ENCODE measurements at places on chromosomes 13 and 19. TPM values are rescaled to one million over a fixed set of nuclear protein-coding genes. Genes with fewer than 3 reads are reported as not detected.
A peak's percentile ranks its signal among the peaks of the same experiment; 100 is the strongest.

GRCh38 chr13:36068991-36069390, 62.2 kb downstream of the DCLK1 start:
- DNase-seq: no peak

DNA sequence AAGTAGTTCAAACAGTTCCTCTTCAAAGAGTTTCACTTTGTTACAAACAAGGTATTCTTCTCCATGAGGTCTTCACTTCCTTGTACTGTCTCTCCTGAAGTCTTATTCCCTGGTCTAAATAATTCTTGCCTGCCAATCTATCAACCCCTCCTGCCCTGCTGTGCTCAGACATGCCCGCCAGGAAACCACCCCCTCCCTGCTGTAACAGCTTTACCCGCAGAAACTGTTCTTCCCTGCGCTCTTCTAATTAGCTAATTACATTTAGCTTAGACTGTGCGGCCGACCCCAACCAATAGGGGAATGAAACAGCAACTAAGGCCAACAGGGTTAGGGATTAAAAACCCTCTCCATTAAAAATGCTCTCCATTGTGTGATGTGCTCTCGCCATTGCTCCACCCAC, 46.7 kb downstream of the ZNF846 start:
- DNase-seq: no peak

- DNase-seq: no peak
These were observed 744 bp upstream of the ZNF584 start for GRCh38 chr19:58407658-58408151.

DNA sequence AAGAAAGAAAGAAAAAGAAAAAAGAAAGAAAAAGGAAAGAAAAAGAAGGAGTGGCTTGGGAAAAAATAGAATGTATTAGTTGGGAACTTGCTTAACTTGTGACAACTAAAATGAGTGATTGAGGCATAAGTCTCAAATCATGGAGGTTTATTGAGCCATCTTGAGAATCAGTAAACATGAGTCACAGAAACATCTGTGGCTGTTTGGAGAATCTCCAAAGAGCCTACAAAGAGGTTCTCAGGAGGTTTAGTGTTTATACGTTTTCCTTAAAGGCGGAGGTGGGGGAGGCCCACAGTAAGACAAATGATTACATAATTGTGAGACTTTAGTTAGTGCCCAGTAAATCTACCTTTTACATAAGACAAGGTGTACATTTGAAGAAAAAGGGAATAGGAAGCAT, 38.6 kb downstream of the WDR87 start:
- DNase-seq: peak; percentile 44

Gene LTBP4
- 16.7 TPM for total RNA-seq

Gene ACER1
- not detected for total RNA-seq

GRCh38 chr19:35273686-35274259, 5.0 kb downstream of the USF2 start:
- no peak for DNase-seq

Gene KLK12
- total RNA-seq: not detected

Gene WDR62
- 13.3 TPM for total RNA-seq

- DNase-seq: no peak
These were observed 53.2 kb downstream of the NWD1 start for GRCh38 chr19:16772841-16773240.

DNA sequence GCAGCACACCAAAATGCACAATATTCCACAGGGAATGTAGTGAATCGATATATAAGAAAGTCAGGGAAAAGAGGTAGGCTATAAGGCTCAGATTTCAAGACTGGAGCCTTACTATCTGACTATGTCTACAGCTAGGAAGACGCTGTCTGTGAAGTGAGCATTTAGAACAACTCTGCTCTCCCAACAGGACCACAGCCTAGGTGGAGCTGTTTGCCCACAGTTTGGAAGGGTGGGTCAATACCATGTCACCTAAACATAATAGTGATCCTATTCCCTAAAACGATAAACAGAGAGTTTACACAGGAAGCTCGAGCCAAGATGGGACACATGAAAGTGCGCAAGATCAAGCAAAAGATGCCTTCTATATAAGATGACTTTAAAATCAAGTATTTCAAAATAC, 2486.0 kb upstream of the PCDH20 start:
- DNase-seq: no peak

DNA sequence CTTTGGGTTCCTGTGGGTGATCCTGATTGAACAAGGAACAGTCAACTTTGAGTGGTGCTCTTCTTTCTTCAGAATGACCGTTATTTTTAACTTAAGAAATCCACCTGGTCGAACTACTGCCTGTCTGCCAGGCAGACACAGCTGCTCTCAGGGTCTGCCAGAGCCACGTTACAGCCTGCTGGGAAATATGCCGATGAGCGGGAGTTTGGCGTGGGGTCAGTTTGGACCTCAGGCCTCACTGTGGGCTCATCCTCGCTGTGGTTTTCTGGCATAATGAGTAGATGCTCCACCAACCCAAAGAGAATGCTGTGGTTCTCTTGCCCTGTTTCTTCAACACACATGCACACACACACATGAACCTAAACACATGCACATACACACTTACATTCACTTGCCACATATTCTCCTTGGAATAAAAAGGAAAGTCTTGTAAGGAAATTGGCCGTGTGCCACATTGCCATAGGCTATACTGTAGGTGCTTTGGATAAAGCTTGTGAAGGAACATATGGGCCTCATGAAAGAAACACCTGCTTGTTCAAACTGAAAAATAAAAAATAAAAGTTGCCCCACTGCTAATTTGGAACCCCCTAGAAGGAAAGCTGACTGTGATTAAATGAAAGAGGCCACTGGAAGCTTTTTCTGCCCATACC, 598.7 kb upstream of the KLF12 start:
- DNase-seq: peak; percentile 1

Gene MISP
- 130 TPM for total RNA-seq

DNA sequence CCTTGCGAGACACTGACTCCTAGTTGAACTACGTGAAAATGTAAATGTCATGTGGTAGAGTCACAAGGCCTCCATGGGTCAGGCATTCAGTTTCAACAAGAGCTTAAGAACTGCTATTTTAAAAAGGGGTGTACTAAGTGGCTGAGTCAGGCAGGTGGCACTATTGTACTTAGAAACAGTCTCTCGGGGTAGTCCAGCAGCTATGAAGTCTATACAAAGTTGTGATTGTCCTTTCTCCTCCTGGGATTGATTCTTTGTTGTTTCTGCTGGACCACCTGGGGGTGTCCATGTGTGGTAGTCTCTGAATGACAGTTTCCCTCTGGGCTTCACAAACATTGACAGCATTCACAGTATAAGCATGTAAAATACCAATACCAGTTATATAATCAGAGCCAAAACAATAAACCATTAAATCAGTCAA, 33.0 kb downstream of the UGGT2 start:
- peak; percentile 69 for DNase-seq

DNA sequence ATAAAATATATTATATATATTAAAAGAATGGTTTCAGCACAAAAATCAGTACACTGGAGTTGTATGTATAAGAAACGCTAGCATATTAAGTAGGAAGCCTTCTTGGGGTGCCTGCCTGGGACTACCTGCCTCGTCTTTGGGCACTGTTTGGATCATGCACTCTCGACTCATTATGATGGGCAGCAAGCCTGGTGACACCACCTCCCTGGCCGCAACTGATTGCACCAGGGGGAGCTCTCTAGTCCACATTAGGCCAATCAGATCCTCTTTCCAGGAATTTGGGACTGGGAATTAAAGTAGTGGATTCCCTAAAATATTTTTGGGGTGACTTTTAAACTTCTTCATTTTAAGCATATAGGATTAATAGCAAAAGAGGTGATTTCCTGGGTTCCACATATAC, 56.0 kb upstream of the RGCC start:
- DNase-seq: peak; percentile 25

DNA sequence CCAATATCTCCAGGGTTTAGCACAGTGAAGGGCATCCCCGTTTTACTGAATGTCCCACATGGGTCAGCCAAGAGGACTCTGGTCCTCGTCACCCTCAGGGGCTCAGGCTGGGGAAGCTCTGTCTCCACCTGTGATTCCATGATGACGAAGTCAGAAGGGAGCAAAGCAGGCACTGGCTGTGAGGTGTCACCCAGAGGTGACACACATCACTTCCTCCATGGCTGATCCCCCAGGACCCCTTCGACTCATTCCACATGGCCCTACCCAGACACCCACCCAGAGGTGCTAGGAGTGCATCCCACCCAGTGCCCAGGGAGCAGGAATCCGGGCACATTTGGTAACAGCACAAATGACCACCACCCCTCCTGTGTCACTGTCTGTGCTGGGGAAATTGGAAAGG, 145.2 kb upstream of the VSTM2B start:
- DNase-seq: no peak

Data from PC-3 (cell line).